NCI-H2081 treated with DMSO at 0.1 percent for 48 hours (cell line): ENCODE measurements at places on chromosomes 16 and 17.

DNA sequence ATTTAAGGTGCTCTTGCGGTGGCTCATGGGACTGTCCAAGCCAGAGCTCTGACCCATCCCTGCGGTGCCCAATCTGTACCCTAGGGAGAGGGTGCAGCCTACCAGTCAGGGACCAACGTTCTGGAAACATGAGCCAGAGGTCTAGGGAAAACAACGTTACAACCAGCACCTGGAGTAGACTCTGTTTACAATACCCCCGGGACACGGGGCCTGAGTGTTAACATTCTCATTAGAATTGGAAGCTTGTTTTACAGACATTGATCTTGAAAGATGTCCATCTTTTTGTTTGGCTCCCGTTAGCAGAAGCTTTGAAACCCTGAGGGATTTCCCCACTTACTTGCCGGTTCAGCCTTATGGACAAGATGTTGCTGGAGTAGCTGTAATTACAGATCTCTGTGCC is 6.9 kb downstream of the WIPI1 start:
- DNase-seq = no peak

- DNase-seq = no peak
Measured at GRCh38 chr17:46190763-46191162, 2.5 kb downstream of the KANSL1 start.

- no peak for DNase-seq
Measured at GRCh38 chr17:57886020-57886419, 36.2 kb upstream of the MRPS23 start.

DNA sequence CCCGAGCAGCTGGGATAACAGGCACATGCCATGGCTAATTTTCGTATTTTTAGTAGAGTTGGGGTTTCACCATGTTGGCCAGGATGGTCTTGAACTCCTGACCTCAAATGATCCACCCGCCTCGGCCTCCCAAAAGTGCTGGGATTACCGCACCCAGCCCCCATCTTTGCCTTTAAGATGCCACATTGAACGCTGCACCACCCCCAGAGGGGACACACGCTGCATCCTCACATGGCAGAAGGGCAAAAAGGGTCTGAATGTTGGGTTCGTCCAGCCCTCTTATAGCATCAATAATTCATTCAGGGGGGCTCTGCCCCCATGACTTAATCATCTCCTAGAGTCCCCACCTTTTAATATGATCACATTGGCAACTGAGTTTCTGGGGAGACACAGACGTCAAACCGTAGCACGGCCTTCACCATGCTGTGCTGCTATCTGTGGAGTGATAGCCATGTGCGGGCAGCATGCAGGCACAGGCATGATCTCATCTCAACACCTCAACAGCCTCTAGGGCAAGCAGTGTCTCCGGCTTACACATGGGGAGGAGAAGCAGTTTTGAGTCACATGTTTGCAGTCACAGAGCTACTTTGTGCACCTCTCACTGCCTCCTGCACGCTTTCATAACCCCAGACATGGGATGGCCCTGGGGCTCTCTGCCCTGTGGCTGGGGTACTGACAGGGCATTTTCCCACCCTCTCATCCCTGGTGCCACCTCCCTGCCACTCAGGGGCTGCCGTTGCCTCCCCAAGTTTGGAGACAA is 30.0 kb downstream of the IL21R start:
- DNase-seq = no peak

GRCh38 chr16:47386201-47386718 is 74.6 kb downstream of the ITFG1 start:
- DNase-seq = no peak

GRCh38 chr17:39700148-39700987 is 504 bp downstream of the ERBB2 start:
- no peak for DNase-seq

GRCh38 chr17:5758651-5759050 is 174.3 kb upstream of the NLRP1 start:
- DNase-seq = no peak

- DNase-seq = no peak
Measured at GRCh38 chr17:43709210-43709609, 47.5 kb upstream of the MEOX1 start.

DNA sequence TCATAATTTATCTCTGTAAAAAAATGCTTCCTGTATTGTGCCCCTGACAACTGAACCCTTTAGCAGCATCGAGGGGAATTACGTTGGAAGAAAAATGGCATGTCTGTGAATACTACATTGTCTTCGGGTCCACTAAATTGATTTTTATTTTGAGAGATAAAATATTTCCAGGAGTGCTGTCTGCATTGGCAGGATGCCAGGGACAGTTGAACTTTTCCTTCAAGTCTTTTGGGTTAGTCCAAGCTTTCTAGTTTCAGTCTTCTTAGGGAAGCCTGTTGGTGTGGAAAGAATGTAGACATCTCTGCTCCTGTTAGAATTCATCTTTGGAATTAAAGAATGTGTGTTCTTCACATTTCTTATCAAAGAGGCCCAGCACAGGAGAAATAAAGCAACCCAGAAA is 557.9 kb downstream of the TMEM114 start:
- DNase-seq = no peak

GRCh38 chr16:86740906-86741799 is 162.8 kb downstream of the FOXL1 start:
- DNase-seq = no peak

DNA sequence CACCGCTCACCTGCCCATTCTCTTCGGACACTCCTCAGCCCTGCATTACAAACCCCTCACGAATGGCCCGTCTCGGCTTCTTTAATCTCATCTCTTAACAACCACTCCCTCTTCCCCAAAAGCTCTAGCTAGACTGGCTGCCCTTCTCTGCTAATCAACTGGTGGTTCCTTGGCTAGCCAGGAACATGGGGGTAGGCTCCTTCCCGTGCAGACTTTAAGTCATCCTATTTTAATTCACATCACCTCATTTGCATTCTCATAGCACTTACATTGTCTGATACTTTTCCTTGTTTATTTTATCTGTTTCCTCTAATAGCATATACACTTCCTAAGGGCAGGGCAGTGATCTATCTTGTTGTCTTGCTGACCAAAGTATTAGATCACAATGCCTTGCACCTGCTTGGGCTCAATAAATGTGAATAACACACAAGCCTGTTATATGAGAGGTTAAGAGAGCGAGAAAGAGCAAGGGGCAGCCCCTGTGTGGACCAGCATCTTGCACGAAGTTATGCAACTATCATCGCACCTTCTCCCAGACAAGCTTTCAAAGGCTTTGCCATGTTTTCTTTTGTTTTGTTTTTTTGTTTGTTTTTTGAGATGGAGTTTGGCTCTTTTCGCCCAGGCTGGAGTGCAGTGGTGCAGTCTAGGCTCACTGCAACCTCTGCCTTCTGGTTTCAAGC is 9.8 kb downstream of the TP53 start:
- DNase-seq = no peak

DNA sequence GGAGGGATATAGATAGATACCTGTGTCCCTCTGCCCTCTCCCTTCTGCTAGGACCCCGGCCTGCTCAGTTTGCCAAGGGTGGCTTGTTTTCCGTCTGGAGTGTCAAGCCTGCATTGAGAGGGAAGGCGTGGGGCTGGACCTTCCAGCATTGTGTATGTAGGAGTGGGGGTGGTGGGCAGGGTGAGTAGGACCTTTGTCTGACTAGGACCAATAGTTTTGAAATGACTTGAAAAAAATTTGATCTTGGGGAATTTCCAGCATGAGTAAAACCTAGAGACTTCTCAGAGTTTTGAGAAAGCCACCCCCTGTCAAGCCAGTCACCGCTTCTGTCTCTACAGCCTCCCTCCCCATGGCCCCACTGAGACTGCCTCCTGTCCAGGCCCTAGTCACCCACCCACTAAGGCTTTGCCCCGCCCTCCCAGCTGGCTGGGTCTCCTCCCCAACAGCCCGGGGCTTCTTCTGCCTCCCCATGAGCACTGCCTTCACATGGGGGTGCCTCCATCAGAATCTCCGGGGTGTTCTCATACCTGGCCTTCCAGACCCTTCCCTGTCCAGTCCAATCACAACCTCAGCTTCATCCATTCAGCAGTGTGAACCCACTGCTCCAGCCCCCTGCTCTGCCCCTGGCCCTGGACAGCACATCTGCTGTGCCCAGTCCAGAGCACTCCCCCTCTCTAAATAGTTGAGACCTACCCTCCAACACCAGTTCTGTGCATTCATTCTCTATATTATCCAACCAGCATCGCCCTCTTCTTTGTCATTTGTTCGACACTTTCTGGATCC is 207.0 kb downstream of the MSI2 start:
- DNase-seq = no peak

GRCh38 chr16:10635365-10636021 is 55.1 kb upstream of the EMP2 start:
- no peak for DNase-seq

DNA sequence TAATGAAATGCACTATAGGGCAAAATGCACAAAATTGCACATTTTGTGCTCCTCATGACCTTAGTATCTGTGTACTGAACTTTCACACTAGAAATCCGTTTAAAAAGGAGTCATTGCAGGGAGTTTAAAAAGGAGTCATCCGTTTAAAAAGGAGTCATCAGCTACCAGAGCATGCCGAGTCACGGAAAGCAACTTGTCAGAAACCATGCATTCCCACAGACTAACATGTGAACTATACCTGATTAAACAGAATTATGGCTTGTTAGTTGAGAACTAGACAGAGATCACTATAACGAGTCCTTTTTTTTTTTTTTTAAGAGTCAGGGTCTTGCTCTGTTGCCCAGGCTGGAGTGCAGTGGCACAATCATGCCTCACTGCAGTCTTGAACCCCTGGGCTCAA is 35.9 kb downstream of the SLC6A4 start:
- DNase-seq = no peak

DNA sequence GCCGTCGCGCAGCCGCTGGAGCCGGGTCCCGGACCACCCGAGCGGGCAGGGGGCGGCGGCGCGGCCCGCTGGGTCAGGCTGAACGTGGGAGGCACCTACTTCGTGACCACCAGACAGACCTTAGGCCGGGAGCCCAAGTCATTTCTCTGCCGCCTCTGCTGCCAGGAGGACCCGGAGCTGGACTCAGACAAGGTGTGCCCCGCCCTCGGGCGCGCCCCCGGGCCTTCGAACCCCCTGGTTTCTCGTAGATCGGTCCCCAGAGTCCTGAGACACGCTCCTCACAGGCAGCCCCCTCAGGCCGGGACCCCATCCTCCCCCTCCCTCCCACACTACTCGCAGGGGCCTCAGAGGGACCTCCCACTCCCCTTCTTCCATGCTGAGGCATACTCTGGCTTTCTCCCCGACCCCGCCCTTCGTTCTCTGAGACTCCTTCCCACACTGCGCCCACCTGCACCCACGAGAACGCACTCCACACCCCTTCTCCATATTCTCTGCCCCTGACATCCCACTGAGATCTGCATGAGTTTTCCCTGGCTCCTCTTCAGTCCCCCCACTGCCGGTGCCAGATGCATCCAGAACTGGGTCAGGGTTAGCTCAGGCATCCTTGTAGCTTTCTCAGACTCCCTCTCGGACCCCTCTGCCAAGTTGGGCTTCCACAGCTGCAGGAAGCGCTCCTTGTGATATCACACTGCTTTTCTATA is 523 bp downstream of the KCTD2 start:
- no peak for DNase-seq

DNA sequence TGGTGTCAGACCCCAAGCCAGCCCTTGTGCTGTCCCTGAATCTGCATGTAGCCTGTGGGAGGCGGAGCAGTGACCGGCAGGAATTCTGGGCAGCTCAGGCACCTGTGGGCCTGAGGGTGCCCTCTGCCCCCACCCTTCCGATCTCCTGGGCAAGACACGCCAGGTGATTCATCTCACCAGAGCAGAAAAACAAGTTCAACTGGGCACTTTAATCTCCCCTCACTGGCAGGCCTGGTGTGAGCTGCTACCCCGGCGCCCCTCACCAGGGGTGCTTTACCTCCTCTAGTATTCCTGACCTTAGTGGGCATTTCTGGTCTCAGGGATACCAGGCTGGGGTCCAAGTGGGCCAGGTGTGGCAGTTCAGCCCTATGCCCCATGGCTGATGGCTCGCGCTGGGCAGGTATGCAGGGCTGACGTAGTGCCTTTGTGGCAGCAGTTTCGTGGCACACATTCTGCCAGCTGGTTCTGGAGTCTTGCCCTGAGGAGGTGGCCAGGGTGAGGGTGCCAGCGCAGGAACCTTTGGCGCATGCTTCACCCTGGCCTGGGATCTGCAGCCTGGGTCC is 6.0 kb downstream of the ERBB2 start:
- no peak for DNase-seq

DNA sequence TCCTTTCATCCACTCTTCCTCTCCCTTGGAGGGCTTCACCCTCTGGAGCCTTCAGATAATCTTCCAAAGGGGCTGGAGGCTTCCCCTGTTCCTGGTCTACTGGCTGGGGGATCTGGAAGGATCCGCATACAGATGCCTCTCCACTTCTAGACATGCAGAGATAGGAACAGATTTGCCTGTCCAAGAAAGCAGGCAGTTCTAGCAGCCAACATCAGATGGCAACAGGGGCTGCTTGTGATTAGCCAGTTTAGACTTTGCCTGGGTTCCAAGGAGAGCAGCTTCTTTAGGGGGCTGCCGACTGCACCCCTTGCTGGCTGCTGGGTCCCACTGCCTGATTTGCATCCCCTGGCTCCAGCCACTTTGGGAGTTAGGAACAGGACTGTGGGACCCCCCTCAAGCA is 6.2 kb upstream of the CD300A start:
- DNase-seq = no peak

DNA sequence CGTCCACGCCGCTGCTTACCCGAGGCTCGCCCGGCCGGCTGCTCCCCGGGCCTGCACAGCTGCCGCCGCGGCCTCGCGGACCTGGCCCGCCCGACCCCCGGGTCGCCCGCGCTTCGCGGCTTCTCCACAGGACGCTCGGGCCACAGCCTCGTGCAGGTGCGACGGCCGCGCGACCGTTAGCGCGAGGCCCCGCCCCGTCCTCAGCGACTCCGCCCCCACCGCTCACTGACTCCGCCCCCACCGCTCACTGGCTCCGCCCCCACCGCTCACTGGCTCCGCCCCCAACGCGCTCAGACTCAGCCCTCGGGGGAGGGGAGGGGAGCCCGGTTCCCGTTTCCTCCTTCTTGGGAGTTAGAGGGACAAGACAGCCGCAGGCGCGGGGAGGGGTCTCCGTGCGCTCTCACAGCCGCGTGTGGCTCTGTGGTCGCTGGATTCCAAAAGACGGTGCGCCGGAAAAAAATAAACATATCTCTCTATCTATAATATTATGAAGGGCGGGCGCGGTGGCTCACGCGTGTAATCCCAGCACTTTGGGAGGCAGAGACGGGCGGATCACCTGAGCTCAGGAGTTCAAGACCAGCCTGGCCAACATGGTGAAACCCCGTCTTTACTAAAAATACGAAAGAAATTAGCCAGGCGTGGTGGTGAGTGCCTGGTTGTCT is at the start of gene MEIOB:
TSS of gene MEIOB (minus strand) at position 191 of the 662 bp plus-strand sequence. CDS start 3,989 bp downstream, outside the sequence.
- no peak for DNase-seq

- no peak for DNase-seq
Measured at GRCh38 chr17:9052921-9053320, 31.6 kb downstream of the NTN1 start.

DNA sequence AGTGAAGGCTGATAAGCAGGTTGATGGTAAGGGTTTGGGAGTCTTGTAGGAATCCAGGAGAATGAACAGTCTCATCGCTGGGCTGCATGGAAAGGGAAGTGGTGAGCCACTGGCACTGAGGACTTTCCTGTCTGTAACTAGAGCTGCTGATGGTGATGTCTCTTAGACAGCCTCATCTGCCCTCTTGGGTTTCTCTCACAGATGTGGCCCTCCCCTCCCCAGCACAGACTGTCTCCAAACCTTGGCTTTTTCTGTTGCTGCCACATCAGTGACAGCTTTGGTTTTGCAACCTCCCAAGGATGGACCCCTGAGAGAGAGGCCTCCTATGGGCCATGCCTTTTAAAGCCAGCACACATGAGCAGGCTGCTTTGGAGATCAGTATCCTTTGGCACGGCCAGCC is 16.9 kb downstream of the PLCG2 start:
- DNase-seq = no peak
